ENCODE measurements at places on chromosomes 16 and 17. TPM values are rescaled to one million over a fixed set of nuclear protein-coding genes. Genes with fewer than 3 reads are reported as not detected.

GRCh38 chr16:9126609-9127008 lies 35.2 kb downstream of the HAPSTR1 start:
- DNase-seq, result no peak

DNAH17 gene
- 1.3 TPM for total RNA-seq

DNA sequence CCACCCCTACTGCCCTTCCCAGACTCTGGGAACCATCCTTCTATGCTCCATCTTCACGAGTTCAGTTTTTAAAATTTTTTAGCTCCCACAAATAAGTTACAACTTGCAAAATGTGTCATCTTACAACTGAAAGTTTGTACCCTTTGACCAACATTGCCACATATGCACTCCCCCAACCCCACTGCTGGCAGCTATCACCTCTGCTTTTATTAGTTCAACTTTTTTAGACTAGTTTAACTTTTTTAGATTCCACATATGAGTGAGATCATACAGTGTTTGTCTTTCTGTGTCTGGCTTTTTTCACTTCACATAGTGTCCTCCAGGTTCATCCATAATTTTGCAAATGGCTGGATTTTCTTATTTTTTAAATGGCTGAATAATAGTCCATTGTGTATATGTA lies 7.7 kb downstream of the GPT2 start:
- DNase-seq, result no peak

SLC47A2 gene
- total RNA-seq, result not detected

DNA sequence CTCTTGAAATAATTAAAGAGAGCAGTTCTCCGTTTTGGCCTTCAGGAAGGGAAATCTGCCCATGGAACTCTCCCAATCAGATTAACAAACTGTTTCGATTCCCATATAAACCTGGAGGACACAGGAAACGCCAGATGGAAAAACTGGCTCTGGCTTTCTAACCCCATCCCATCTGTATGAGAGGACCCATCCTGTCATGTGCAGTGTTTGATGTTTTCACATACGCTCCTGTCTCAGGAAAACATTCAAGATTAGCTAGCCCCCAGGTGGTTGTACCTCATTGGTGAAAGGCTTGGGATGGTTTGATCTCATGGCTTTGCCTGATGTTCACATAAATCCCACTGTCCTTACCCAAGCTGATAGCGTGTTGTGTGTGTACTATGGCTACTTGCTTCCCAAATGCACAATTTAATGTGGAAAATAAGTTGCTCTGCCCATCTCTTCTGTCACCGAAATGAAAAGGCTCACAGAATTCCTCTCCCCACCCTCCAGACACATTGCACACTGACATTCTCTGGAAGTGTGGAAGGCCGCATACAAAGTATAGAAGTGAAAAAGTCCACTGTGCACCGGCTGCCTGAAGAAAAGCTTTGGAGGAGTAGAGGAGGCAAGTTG lies 18.2 kb upstream of the ERN1 start:
- no peak for DNase-seq

TPSG1 gene
- total RNA-seq, result not detected

DNA sequence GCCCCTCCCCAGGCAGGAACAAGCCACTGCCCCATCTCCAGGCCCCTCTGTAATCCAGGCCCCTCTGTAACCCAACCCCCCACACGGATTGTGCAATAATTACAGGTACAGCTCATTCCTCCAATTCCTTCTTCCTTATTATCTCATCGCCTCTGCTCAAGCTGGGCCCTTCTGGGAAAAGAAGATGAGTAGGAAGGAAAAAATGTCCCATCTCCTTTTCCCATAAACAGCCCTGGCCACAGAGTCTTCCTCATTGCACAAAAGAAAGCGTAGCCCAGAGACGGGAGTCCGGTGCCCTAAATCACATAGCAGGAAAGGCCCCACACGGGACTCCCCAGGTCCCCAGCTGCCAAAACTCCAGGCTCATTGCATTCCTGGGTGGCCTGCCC lies 3.6 kb upstream of the LITAFD start:
- DNase-seq, result no peak
